ENCODE measurements at places on chromosomes 3 and 15. TPM values are rescaled to one million over a fixed set of nuclear protein-coding genes. Genes with fewer than 3 reads are reported as not detected.

- peaks cover 13% of the 10 kb centered on the region for H3K4me1 ChIP-seq
- no peaks in the 10 kb centered on the region for H3K36me3 ChIP-seq
- peaks cover 3% of the 10 kb centered on the region for H3K27me3 ChIP-seq
- H3K27ac ChIP-seq: no peak overlapping the region
Measured at GRCh38 chr3:128439226-128439625, 27.5 kb downstream of the DNAJB8 start.

DNA sequence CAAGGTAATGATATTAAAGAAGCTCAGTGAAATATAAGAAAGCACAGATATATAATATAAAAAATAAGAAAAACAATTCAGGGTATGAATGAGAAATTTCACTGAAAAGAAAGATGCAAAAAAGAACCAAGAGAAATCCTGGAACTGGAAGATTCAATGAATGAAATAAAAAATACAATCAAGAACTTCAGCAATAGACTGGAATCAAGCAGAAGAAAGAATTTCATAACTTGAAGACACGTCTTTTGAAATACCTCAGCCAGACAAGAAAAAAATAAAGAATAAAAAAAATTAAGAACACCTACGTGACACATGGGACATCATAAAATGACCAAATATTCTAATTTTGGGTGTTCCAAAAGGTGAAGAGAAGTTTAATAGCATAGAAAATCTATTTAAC lies 104.6 kb upstream of the NEO1 start:
- no peak overlapping the region for H3K4me3 ChIP-seq
- DNase-seq: no peak
- H3K36me3 ChIP-seq: no peaks in the 10 kb centered on the region
- no peak overlapping the region for H3K27ac ChIP-seq
- H3K4me1 ChIP-seq: no peaks in the 10 kb centered on the region

GRCh38 chr3:36155515-36155914 lies 224.8 kb upstream of the STAC start:
- no peak overlapping the region for H3K27ac ChIP-seq
- H3K4me1 ChIP-seq: no peaks in the 10 kb centered on the region
- H3K27me3 ChIP-seq: peaks cover 16% of the 10 kb centered on the region
- no peak overlapping the region for H3K4me3 ChIP-seq
- no peaks in the 10 kb centered on the region for H3K36me3 ChIP-seq

DNA sequence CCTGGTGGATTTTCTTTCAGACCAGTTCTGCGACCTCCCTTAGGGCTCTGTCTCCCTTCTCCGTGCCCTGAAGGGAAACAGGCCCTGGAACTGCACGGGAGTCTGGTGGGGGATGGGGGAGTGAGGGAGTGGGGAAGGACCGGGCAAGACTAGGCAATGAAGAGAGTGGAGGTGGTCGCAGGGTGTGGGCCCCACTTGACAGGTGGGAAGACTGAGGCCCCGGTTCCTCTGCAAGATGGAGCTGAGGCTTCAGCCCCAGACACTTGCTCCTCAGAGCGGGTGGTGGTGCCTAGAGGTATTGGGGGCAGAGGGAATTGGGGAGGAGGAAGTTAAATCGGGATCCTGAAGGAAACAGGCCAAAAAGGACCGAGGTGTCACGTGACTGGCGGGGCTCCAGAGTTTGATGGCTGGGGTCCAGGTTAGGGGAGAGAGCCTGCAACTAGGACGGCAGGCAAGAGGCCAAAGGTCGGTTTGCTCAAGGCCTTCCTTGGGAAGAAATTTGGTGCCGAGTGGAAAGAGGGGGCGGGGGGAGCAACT lies 597 bp upstream of the CAMK1 start:
- H3K27ac ChIP-seq: peak overlapping the region; percentile 72
- H3K4me1 ChIP-seq: peaks cover 16% of the 10 kb centered on the region
- no peaks in the 10 kb centered on the region for H3K27me3 ChIP-seq

GRCh38 chr3:111598552-111598951 lies 3.4 kb upstream of the ZBED2 start:
- no peaks in the 10 kb centered on the region for H3K36me3 ChIP-seq
- H3K4me1 ChIP-seq: peaks cover 6% of the 10 kb centered on the region
- no peak overlapping the region for H3K4me3 ChIP-seq
- DNase-seq: no peak
- no peak overlapping the region for H3K27ac ChIP-seq
- H3K27me3 ChIP-seq: no peaks in the 10 kb centered on the region

Gene IQCF5
- total RNA-seq: not detected

Gene DCBLD2
- 53.0 TPM for total RNA-seq

DNA sequence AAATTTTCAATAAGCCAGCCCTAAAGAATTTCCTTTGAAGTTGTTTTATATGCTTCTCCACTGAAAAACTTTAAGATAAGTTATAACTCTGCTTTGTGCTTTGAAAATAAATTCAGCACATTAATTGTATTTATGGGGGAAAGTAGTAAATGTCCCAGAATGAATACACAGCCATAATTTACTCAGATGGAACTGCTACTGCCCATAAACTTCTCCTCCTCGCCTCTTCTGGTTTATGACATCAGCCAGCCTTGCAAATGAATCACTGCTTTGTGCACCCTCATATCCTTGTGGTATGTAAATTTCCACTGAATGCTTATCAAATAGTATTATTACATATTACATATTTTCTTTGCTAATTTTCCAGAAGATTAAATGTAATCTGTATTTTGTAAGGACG lies 302.0 kb downstream of the DIPK2A start:
- DNase-seq: no peak
- H3K4me1 ChIP-seq: peaks cover 25% of the 10 kb centered on the region
- H3K27me3 ChIP-seq: no peaks in the 10 kb centered on the region

All from mesothelial cell of epicardium (in vitro differentiated cells).